ENCODE measurements at places on chromosomes 11 and 22.

- no peak for DNase-seq
Measured at GRCh38 chr22:37060801-37061610, 9.5 kb downstream of the KCTD17 start.

GRCh38 chr22:35174401-35175038, 82.8 kb upstream of the HMGXB4 start:
- peak; percentile 9 for DNase-seq

GRCh38 chr11:27216270-27217149, 146.5 kb downstream of the CCDC34 start:
- DNase-seq: no peak

DNA sequence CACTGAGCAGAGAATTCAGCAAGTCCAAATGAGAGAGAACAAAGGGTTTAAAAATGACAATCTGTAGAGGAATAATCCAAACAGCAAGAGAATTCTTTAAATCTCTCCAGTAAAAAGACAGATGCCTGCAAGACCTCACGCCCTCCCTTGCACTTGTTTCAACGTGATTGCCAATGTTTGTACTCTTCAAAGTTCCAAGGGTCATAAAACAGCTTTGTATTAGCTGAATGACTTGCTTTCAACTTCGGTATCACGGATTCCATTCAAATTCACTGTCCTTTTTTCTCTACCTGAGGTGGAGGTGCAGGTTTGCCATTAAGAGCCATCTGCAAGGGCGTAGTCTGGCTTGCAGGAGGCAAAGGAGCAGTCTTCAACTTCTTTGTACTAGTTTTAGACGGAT, 41.1 kb upstream of the CHRNA10 start:
- DNase-seq: no peak

- no peak for DNase-seq
Measured at GRCh38 chr11:84333221-84333620, 1047.1 kb upstream of the CCDC90B start.

DNA sequence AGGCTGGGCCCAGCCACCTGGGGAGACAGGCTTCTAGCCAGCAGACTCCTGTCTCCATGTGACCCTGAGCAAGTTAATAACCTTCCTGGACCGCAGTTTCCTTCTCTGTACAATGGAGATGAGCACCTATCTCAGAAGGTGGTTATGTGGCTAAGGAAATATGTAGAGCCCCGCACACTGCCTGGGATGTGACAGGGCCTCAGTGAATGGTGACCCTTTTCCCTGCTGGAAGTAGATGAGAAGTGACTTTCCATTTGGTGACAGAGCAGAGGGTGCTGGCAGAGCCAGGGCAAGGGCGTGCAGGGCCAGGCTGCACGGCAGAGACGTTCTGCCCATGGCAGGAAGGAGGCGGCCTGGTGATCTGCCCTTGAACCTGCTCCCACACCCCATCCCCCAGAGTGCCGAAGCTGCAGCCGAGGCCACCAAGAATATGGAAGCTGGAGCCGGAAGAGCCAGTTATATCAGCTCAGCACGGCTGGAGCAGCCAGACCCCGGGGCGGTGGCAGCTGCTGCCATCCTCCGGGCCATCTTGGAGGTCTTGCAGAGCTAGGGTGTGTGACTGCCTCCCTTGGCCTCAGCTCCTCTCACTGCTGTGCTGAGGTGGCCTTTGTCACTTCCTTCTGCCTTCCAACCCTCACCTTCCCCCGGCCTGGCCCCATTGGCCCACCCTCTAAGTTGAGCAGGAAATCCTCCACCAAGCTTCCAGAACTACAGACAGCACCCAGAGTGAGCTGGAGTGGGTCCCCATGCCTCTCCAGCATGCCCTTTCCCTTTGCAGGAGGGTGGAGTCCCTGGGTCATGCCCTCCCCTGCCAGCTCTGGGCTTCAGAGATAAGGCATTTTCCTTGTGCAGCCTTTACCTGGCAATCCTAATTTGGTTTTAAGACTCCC, 13.2 kb downstream of the TKFC start:
- no peak for DNase-seq

GRCh38 chr11:60756307-60757032, at the start of gene MS4A15:
MS4A15 (plus strand) TSS chr11:60756867; CDS start chr11:60763734, 6,867 bp downstream.
- peak; percentile 23 for DNase-seq

- no peak for DNase-seq
Measured at GRCh38 chr11:66904561-66904960, 47.7 kb downstream of the LRFN4 start.

- peak; percentile 58 for DNase-seq
Measured at GRCh38 chr11:859394-860131, 16.9 kb downstream of the TSPAN4 start.

DNA sequence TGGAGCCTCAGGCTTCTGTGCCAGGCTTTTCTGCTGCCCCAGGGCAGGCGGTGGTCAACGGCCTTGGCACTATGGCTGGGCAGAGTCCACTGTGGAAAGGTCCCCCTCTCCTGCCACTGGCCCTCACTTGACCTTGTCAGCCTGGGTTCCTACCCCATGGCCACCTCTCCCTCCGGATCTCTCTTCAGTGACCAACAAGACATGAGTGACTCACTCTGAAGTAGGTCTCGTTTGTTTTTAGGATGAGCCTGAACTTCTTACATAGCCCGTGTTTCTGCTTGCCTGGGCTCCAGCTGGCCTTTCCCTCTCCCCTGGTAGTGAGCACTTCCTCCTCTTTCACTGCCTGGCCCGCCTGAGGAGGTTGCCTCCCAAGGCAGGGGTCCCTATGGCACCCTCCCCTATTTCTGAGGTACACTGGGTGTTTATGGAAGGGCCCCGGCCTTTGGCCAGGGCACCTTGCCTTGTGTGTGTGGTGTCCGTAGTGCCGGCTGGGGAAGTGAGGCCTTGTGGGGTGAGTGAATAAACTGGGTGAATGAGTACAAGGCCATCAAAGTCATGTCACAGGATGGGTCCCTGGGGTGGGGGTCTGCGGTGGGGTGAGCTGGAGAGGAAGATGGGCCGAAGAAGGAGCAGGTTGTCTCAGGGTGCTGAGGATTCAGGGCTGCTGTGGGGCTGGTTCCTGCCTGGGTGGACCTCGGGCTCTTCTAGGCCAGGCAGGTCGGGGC, 5.0 kb downstream of the SHANK3 start:
- no peak for DNase-seq

DNA sequence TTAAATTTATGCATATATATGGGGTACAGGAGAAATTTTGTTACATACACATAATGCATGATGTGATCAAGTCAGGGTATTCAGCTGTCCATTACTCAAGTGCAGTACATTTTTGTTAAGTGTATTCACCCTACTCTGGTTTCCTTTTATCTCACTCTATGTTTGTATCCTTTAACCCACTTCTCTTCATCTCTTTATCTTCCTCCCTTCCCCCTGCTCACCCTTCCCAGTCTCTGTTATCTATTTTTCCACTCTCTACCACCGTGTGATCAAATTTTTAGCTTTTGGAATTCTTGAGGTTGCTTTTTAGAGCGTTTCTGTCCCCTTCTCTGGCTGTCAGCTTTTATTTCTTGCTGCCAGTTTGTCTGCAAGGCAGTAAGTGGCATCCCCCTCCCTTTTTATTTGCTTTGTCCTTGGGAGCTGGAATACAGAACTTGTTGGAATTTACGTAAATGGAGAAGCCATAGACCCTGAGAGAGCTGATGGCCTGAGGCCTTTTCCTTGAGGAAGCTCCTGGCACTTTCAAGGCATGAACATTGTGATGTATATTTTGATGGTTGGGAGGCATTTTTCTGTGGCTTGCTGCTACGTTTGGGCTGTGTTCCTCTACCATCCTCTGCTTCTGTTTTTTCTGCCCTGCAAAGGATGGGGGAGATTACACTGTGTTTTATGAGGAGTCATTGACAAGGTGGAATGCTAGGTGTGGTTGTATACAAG, 148.6 kb downstream of the LDLRAD3 start:
- no peak for DNase-seq

- DNase-seq: no peak
Measured at GRCh38 chr11:72507050-72507449, 72.7 kb upstream of the CLPB start.

GRCh38 chr22:41561335-41561734, 525 bp downstream of the CSDC2 start:
- DNase-seq: no peak

GRCh38 chr22:30092686-30093085, 12.4 kb downstream of the HORMAD2 start:
- no peak for DNase-seq

DNA sequence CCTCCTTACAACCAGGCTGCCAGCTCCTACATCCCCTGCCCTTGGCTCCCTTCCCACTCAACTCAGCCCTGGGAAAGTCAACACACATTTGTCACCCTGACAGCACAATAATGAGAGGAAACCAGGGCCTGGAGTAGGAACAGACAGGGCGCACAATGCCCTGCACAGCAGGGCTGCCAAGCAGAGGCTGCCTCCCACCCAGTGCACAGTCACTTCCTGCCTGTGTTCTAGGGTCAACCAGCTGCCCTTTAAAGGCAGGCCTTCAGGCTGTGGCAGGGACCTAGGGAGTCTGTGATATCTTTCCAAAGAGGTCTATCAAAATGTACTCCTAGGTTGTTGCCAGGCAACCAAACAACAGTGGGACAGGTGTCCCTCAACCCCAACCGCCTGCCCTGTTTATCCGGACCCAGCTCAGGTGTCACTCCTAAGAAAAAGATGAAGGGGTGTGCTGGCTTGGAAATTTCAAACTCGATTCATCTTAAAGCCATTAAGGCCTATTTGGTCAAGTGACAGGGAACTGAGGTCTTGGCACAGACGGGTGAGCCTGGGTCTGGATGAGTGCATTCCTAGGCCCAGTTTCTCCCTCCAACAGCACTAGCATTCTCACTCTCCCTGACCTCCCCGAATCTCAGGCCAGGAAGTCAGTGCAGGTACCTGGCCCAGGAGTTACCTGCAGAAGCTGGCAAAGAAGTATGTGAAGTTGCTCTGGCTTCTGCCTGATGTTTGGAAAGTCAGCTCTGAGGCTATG, 110.3 kb upstream of the PITPNB start:
- no peak for DNase-seq

DNA sequence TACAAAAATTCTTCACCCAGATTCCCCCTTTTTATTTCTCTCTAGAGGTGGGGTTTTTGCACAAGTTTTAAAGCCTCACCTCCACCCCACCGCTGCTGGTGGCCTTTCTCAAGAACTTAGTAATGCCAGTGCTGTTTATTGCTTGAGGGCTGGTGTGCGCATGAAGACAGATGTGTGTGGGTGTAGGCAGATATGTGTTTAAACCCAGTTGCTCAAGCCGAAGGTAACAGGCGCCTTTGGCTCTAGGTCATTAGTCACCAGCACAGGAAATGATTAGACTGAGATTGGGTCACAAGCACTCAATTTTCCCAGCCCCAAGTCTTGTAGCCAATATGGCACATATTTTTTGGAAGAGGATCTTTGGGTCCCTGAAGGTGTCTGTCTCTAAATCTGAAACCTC, 2.7 kb upstream of the CLMP start:
- no peak for DNase-seq

GRCh38 chr11:69627551-69627950, 13.4 kb upstream of the CCND1 start:
- no peak for DNase-seq

DNA sequence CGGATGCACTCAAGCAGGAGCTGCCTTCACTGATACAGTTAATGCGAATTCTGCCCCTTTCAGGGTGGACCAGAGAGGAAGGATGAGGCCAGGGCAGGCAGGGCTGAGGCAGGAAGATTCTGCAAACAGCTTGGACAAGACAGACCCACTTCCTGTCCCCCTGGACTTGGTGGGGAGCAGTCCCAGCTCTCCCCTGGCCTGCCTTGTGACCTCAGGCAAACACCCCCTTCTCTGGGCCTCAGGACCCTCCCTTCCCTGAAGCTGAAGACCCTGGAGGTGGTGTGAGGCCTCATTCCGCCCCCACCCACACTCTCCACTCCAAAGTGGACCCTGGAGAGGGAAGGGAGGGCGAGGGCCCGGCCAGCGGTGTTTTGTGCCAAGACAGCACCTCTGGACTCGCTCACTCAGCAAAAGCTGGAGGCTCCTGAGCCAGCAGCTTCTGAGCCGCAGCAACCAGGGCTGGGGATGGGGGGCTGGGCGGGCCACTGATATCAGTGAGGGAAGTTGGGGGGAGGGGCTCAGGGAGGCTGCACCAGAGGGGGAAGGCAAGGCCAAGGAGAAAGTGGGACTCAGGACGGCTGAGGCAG, 8.5 kb downstream of the RAB3IL1 start:
- DNase-seq: no peak

- no peak for DNase-seq
Measured at GRCh38 chr11:69943506-69943905, 124.3 kb upstream of the FGF3 start.

DNA sequence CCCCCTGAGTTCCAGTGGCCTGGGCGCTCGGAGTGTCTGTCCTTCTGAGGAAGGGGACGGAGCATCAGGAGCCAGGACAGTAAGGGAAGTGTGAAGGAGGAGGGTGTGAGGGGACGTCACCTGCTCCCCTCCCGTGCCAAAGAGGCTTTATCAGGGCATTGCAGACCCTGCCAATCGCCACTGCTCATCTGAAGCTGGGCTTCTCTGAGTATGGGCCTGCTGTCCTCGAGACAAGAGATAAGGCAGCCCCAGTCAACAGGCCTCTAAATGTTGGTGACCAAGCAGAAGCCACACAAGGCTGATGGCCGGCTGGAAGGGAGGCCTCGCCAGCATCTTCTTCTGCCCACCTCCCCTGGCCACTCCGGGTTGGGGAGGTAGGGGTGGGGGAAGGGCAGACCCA, 29.8 kb downstream of the LIF start:
- DNase-seq: no peak

GRCh38 chr11:74169738-74170458, 904 bp downstream of the C2CD3 start:
- no peak for DNase-seq

DNA sequence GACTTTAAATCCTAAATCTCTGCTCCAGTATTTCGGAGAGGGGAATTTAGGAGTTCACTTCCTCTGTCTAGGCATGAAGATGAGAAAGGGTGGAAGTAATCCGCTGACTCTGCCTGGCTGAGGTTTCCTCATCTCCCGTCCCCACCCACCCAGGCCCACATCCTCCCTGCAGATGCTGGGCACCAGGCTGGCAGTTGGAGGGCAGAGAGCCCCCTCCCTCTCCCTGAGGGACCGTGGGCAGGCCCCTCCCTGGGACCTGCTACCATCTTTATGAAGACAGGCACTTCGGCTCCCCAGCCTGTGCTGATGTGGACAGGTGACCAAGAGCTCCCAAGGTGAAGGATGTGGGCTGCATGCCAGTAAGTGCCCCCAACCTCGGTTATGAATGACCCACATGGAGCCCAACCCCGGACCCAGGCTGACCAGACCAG, 6.7 kb downstream of the CASTOR1 start:
- no peak for DNase-seq
